Substantia nigra (tissue), 51 donors: ENCODE measurements at places on chromosomes 11 and 22.

DNA sequence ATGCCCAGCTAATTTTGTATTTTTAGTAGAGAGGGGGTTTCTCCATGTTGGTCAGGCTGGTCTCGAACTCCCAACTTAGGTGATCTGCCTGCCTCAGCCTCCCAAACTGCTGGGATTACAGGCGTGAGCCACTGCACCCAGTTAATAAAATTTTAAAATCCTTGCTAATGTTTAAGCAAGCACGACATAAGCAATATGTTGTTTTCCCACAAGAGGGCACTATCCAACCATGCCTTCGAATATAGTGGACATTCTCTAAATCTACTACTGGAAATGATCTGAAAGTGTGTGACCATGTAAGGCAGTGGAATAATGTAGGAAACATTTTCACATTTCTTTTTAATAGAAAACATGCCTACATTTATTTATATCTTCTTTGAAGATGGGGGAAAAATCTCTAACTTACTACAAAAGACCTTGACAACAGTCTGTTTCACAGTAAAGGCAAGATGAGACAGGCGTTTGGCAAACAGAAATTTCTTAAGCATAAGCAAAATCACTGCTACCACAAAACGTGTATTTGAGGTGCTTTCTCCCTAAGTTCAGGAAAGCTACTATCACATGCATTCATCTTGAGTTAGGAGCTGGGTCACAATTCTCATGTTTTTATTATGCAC is 38.2 kb downstream of the PITPNB start:
- DNase-seq: peak; percentile 33

DNA sequence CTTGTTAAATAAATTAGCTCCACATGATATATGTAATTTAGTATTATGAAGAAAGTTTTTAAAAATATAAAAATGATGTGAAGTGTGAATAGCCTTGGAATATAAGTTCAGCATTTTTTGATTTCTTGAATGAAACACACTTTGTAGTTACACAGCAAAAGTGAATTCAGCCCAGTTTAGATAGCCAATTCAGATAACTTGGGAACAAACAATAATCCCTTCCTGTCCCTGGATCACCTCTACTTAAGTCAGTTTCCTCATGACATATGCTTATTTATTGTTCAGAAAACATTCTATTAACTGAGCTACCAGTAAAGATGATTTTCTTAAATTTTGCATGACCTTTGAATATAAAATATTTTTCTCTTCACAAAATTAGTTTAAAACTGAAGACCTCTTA is 107.4 kb downstream of the PGR start:
- no peak for DNase-seq

GRCh38 chr11:73889019-73889418 is 12.2 kb downstream of the PAAF1 start:
- DNase-seq: no peak

DNA sequence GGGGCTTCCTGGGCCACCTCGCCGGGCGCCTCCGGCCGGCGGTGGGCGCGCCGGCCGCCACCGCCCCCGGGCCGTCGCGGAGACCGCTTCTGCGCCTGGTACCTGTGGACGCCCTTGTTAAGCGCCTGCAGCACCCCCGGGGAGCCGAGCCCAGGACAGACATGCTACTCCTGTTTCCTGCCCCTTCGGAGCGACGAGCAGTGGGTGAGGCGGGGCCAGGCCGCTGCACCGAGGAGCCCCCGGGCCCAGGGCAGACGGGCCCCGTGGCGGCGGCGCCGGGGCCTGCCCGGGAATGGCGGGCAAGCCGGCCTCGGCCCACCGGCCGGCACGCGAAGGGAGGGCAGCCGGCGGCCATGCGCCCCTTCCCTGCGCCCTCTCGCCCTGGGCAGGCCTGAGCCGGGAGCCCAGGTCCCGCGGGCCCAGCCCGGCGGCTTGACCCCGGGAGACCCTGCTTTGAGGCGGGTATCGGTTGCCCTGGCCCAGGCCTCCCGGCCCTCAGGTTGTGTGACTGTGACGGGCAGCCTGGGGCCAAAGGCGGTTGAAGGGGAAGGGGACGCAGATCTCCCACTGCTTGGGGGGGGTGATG is 789 bp upstream of the KDM2A start:
- DNase-seq: no peak

DNA sequence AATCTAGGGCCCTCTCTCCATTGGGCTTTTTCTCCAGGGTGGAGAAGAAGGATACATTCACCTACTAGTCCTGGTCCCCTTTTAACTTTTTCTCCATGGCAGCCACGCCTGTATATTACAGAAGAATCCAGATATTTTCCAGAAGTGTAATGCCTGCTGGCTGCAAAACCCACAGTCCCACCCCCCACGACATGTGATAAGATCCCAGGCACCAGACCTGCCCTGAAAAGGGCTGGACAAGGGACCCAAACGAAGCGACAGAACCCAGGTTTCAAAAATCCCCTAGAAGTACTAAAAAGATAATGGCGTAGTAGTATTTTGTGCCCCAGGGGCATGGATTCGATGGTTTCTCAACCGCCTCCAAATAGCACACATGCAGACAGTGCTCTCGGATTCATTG is 2.8 kb downstream of the WT1 start:
- no peak for DNase-seq

DNA sequence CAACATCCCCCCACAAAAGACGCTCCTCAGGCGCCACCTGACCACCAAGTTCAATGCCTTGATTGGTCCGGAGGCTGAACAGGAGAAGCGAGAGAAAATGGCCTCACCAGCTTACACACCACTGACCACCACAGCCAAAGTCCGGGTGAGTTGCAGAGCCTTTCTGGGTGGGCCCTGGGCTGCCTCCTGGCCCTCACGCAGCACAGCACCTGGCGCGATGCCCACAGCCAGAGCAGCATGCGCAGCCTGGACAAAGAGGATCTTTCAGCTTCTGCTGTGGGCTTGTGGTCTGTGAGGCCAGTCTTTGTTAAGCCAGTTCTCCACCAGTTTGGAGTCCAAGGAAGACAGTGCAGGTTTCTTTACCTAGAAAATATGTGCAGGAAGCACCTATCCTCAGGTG is 21.6 kb downstream of the CYB5R2 start:
- peak; percentile 55 for DNase-seq

GRCh38 chr22:30270832-30271231 is 4.2 kb upstream of the OSM start:
- DNase-seq: peak; percentile 65

GRCh38 chr11:134499990-134500389 is 87.9 kb upstream of the B3GAT1 start:
- DNase-seq: no peak

DNA sequence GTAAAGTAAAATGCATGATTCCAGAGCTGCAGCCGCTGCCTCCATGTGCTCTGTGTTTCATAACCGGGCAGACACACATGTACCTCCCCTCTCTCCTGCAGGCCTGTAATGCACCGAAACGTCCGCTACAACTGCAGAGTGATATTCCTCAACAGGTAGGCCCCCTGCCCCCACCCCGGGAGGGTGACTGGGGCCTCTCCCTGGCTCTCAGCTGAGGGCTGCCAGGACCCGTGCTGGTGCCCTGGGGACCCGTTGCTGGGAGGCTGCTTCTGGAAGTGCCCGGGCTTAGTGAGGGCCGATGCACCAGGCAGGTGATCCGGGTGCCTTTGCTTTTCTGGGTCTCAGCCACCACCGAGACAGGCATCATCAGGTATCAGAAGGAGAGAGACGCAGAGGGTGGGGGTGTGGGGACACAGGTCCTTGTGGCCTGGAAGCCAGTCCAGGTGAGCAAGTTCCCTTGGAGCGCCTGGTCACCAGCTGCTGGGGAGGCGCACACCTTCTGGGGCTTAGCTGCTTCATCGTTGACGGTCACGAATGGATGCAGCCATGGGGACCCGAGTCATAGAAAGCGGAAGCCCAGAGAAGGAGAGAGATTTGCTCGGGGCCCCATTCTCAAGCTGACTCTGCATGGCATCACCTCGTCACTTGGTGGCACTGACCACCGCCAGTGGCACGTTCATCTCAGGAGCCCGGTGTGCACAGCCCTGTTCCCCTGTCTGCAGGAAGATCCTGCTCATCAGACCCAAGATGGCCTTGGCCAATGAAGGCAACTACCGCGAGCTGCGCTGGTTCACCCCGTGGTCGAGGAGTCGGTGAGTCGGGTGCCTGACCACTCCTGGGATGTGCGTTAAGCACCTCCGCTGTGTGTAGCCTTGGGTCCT is 10.6 kb downstream of the NADSYN1 start:
- no peak for DNase-seq

DNA sequence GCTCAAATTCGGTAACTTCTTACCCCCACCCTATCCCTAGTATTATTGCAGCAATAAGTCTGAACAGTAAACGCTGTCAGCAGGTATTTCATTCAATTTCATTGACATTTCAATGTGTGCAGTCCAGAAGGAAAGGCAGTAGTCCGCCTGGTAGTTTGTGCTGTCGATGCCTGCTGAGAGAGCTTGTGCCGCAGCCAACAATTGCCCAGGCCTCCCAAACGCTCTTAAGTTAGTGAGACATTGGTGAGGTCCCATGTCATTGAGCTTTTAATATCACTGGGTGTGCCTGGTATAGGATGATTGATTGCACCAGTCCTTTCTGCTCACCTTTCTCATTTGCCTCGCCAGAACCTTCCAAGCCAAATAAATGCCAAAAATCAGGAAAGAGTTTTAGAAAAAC is 28.1 kb downstream of the ALKBH3 start:
- no peak for DNase-seq

- DNase-seq: no peak
Measured at GRCh38 chr11:16184588-16184987, 171.8 kb downstream of the SOX6 start.

- no peak for DNase-seq
Measured at GRCh38 chr11:118215262-118215661, 9.5 kb downstream of the JAML start.

- DNase-seq: no peak
Measured at GRCh38 chr11:79100093-79100910, 340.5 kb downstream of the TENM4 start.

DNA sequence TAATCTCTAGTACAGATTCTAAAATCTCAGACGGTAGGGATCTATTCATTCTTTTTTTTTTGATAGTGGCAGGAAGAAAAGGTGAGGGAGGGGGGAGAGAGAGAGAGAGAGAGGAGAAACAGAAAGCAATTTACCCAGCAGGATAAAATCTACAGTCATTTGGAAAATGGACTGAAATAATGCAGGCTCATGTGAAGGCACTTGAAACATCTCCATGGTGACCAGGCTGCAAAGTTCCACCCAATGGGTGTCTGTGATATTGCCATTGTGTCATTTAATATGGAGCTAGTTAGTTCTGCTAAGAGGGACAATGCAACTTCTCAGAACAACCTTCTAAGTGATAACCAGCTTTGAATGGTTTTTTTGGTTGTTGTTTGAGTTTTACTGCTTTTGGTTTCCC is 165.2 kb upstream of the RAG2 start:
- no peak for DNase-seq

GRCh38 chr22:19810381-19811201 is 44.1 kb downstream of the GNB1L start:
- no peak for DNase-seq

DNA sequence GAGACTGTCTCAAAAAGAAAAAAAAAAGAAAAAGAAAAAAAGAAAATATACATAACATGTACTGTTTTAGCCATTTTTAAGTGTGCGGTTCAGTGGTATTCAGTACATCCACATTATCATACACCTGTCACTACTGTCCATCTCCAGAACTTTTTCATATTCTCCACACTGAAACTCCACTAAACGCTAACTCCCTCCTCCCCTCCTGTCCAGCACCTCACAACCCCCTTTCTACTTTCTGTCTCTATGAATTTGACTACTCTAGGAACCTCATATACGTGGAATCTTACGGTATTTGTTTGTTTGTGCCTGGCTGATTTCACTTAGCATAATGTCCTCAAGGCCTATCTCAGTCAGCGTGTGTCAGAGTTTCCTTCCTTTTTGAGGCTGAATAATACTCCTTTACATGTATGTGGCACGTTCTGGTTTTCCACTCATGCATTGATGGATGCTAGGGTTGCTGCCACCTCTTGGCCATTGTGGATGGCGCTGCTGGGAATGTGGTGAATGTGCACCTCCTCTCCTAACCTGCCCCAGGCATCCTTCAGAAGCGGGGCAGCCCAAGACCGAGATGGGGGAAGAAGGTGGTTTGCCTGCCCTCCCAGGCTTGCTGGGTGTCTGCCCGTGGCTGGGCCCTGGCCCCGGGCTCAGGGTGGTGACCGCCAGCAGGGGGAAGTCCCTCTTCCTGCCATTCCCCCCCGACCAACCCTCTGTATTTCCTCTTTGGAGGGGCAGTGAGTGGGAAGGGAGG is 60.5 kb downstream of the BCR start:
- DNase-seq: no peak

DNA sequence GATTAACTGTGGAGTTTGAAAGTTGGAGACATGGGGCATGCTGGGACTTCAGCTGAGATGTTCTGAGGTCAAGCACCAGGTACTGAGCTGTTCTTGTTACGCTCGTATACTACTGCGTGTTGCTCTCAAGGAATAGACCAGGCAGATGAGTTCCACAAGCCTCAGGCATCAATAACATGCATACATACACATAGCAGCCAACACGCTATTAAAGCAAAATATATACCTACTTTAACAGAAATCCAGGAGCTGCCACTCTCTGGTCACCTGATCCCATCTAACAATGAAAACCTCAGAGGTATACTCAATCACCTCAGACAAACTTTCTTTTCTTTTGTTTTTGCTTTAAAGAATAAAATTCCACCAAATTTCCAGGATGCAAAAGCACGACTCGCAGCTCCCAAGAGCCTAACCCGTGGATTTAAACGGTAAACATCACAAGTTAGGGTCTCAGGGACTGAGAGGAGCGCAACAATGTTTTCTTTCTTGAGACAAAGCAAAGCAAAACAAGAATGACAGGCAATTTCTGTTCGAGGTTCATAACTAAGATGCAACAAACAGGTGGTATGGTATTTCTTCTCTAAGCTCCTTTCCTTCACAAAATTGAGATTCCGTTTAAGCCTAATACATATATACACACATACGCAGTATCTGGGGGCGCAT is 16.5 kb downstream of the BLID start:
- DNase-seq: no peak

- no peak for DNase-seq
Measured at GRCh38 chr22:43747877-43748276, 64.2 kb downstream of the EFCAB6 start.

- DNase-seq: no peak
Measured at GRCh38 chr11:19445771-19446170, 205.0 kb upstream of the E2F8 start.

GRCh38 chr11:69848201-69848600 is 29.0 kb upstream of the FGF3 start:
- DNase-seq: no peak
